Sigmoid colon (tissue), 7 donors: ENCODE measurements at places on chromosomes 3 and 15. TPM values are rescaled to one million over a fixed set of nuclear protein-coding genes. Genes with fewer than 3 reads are reported as not detected.

C2CD4A gene
- total RNA-seq = not detected

CACNA2D2 gene
- 1.1 TPM for total RNA-seq

GRCh38 chr15:55222588-55222987 is 25.8 kb upstream of the RSL24D1 start:
- no peak overlapping the region for H3K27ac ChIP-seq
- peaks cover 7% of the 10 kb centered on the region for H3K4me1 ChIP-seq
- no peak overlapping the region for H3K4me3 ChIP-seq
- DNase-seq = no peak
- no peaks in the 10 kb centered on the region for H3K27me3 ChIP-seq
- no peaks in the 10 kb centered on the region for H3K36me3 ChIP-seq

- peak; percentile 58 for DNase-seq
- no peak overlapping the region for H3K4me3 ChIP-seq
- H3K27me3 ChIP-seq = no peaks in the 10 kb centered on the region
- H3K36me3 ChIP-seq = no peaks in the 10 kb centered on the region
- no peaks in the 10 kb centered on the region for H3K4me1 ChIP-seq
These were observed 101.6 kb upstream of the RAD18 start for GRCh38 chr3:9064850-9065249.

DNA sequence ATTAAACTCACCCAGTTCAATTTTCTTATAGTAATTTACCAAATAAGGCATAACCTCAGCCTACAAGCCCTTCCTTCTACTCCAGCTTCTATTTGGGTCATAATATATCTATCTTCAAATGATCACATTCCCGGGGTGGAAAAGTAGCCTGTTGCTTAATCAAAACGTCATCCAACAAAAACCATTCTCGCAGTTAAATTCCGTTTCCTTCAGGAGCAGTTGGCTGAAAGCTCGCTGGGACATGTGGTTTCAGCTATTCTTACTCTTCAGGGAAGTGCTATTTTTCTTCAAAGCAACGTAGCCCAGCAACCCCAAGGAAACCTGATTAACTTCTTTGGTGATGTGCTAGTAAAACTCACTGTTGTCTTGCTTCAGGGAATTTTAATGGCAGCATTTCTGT is 59.6 kb downstream of the MAGI1 start:
- no peaks in the 10 kb centered on the region for H3K36me3 ChIP-seq
- H3K27me3 ChIP-seq = no peaks in the 10 kb centered on the region
- no peak overlapping the region for H3K4me3 ChIP-seq
- no peak for DNase-seq
- no peaks in the 10 kb centered on the region for H3K4me1 ChIP-seq
